ENCODE measurements at places on chromosomes 1 and 21.

DNA sequence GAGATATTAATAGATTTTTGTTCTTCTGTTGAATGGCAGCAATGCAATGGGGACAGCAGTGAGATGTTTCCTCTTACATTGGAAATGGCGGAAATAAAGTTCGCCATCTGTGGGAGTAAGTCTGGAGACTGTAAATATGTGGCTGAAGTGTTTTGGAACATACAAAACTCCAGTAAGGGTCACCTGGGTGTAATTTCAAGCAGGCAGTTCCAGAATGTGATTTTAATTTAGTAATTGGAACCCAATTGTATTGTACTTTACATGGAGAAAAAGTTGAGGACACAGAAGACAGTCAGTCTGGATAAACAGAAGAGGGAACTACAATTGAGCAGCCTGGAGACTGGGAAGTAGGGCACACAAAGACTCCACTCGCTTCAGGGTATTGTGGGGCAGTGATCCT lies 108.6 kb downstream of the NTMT2 start:
- no peak for DNase-seq

DNA sequence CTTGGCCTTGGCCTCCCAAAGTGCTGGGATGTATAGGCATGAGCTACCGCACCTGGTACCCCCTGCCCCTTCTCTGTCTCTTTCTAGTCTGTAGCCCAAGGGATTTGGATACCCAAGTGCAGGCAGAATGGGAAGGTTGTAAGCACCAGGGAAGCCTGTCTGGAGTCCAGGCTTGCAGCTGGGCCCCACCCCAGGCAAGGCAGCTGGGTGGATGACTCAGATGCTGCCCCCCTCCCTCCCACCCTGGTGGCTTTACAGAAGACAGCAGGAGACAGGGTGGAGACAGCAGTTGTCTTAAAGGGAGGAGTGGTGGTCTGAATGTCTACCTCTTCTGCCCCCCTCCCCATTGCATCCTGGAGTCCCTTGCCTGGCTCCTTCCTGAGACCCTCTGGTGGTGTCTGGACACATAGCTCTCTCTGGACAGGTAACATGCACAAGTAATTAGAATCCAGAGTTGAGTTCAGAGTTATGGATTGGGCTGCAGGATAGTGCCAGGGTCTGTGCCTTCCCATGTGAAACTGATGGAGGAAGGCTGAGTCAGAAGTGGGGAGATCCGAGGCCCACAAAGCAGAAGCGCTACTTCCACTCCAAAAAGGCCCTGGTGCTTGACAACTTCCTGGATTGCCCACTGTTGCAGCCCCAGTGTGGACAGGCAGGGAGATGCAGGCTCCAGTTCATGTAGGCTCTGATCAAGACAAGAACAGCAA lies 5.1 kb downstream of the LMNA start:
- DNase-seq, result no peak

DNA sequence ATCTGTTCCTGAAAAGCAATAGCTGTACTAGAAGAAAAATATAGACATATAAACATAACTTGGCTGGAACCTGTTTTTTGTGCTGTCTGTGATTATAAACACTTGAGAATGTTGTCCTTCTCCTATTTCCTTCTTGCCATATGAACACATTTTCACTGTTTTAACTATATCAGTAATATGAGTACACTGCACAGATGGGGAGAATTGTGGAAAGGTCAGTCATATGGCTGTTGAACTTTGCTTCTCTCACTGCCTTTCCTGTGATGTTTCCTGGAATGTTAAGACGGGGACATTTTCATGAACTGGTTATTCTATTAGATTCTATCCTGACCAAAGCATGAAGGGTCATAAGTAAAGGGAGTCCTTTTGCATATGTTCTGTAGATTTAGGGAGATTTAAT lies 24.9 kb downstream of the HMCN1 start:
- no peak for DNase-seq

DNA sequence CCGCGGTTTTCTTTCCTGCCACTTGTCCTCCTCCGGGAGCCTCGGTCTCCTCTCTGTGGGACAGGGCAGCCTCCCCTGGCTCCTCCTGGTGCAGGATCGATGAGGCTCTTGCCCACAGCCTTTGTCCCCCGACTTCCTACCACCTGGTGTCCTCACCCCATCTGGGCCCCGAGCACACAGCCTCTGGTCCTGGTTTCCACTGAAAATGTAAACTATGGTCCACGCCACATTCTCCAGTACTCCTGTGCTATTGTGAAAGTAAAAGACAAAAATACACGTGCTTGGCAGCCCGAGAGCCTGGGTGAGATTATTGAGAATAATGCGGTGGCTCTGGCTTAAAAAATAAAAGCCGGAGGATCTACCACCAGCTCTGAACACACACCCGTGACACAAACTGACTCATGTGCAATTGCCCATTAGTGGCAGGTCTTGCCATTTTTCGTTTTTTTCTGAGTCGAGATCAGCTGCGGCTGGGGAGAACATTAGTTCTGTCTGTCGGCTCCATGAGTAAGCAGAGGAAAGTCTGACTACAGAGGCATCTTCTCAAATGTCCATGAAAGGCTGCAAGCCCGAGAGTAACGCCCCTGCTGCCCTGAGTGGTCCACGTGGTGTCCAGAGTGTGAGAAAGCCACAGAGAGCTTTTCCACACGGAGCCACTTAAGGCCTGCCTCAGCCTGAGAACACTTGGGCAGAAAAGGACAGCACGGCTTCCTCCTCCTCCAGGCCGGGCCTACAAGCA lies 5.7 kb upstream of the COL6A2 start:
- DNase-seq, result no peak

DNA sequence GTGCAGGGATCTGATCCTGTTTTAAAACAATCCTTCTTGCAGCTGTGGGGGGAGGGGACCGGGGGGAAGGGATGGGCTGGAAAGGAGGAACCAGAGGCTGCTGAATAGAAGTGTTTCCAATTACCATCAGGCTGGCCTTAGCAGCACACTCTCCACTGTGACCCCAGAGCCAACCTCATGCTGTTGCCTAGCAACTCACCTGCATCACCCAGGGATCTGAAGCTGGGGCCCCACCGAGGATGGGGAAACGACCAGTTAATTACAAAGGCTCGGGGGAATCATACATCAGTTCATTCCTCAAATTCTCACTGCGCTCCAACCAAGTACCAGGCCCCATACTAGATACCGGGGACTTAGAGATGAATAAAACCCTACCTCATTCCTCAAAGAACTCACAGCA lies 11.9 kb upstream of the GPX7 start:
- no peak for DNase-seq

DNA sequence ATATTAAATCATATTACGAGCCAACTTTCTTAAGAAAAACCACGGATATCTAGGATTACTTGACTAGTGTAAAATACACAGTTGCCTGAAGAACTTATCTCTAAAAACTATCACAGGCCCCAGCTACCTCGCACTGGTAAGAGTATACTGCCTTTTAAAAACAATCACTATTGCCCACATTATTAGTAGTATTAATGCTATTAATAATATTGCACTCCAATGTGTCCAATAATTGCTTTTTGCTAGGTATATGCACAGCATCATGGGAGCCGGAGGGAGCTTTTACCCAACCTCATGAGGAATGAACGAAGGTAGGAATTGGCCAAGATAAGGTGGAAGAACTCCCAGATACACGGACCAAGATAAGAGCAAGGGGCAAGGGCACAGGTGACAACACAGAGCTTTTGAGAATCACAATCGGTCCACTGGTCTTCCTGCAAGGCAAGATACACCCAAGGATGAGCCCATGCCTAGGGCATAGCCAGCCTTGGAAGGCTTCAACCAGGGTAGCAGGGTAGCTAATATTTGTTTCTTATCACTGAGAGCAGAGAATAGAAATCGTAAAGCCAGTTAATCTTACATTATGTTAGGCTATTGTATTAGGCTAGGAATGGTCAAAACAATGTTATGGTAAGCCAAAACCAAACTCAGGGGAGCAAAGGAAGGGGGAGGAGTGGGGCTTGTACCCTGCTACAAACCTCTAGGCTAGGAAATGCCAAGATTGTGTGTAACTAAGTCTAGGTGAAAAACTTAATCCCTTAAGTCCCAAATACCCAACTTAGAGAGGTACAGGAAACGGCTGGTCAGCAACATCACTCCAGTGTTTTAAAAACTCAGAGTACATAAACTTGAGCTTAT lies 9.4 kb downstream of the GLUL start:
- no peak for DNase-seq

GRCh38 chr1:235749755-235750300 lies 100.2 kb upstream of the GNG4 start:
- DNase-seq, result no peak

DNA sequence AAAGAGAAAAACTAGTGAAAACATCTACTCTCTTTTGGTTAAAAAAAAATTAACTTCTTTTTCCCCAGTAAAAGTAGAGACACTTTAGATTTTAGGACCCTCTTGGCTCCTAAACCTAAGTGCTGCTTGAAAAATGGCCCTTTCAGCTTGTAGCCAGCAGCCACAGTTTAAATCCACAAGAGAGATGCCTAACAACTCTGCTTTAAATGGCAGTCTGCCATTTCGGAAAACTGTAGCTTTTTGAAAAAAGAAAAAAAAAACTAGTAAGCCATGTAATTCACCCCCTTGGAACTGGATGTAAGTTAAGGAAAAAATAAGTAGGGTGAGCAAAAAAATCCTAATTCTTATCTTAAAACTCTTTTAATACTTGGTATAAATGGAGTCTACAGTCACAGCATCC lies 56.0 kb downstream of the LHX9 start:
- DNase-seq, result no peak

GRCh38 chr1:55321942-55322341 lies 106.8 kb upstream of the USP24 start:
- DNase-seq, result no peak

DNA sequence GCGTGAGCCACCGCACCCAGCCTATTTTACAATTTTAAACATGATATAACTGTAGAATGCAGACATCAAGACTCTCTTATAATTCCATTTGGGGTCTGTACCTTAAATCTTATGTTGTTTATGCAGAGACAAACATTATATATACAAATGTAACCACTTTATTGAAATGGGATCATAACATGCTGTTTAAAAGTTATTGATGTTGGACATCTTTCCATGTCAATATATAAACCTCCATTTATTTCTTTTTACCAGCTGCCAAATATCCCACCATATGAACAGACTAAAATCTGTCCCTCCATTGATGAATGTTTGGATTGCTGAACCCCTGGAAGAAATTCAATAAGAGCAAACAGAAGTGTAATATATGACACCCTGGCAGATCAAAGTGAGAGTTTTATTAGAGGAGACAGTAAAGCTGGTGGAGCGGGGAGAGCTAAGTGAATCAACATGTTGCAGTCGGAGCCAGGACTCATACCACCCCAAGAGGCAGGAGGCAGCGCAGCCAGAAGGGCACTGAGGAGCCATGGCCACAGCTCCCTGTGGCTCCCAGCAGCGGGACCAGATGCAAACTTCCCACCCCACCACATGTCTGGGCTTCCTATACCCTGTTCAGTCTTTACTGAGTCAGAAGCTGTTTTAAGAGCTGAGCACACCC lies 4.7 kb upstream of the PCSK9 start:
- DNase-seq, result no peak

DNA sequence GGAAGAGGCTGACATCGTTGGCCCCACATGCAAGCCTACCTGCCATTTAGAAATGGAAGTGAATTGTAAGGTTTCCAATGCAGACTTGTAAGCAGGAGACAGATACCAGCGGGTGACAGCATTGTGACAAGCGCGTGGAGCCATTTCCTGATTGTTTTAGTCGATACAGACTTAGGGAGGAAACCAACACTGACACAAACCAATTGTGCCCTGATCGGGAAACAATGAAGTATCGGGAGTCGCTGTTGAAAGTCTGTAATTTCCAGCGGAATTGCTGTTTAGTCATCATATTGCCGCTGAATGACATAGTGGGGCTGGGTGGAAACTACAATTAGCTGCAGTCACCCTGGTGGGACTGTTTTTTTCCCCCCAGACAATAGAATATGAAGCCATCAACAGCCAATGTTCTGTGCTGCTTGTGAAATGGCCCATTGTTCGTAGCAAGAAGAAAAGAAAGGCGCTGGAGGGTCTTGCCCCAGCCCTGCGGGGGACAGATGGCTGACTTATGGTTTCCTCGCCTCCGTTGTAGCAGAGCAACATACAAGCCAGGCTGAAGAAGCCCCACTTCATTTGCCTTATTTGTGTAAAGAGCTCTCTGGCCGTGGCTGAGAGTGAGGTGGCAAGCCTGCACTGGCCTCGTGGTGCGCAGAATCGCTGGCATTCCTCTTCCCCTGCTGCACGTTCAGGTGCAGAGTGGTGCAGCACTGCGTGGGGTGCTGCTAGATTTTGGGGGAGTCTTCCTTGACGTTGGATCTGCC lies 462.7 kb downstream of the CAMTA1 start:
- DNase-seq, result peak; percentile 39

DNA sequence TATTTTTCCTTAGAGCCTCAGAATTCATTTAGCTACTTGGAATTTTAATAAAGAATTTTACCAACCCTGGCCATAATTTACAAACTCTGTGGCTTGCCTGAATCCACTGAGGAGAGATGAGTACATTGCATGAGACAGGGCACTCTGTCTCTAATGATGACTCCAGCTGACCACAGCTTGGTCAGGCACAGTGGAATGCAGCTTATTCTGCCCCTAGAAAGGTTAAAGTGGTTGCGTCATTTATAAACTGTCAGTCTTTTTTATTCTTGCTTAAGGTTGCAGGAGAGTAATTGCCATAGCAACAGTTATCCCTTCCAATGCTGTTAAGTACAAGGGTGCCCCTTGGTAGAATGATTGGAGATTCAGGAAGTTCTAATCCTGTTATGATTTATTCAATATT lies 28.3 kb downstream of the PDE4B start:
- no peak for DNase-seq

- DNase-seq, result no peak
These were observed 11.1 kb downstream of the ACOT11 start for GRCh38 chr1:54559111-54559548.

All from NCI-H2081 (cell line).